ENCODE measurements at places on chromosomes 4 and X.

DNA sequence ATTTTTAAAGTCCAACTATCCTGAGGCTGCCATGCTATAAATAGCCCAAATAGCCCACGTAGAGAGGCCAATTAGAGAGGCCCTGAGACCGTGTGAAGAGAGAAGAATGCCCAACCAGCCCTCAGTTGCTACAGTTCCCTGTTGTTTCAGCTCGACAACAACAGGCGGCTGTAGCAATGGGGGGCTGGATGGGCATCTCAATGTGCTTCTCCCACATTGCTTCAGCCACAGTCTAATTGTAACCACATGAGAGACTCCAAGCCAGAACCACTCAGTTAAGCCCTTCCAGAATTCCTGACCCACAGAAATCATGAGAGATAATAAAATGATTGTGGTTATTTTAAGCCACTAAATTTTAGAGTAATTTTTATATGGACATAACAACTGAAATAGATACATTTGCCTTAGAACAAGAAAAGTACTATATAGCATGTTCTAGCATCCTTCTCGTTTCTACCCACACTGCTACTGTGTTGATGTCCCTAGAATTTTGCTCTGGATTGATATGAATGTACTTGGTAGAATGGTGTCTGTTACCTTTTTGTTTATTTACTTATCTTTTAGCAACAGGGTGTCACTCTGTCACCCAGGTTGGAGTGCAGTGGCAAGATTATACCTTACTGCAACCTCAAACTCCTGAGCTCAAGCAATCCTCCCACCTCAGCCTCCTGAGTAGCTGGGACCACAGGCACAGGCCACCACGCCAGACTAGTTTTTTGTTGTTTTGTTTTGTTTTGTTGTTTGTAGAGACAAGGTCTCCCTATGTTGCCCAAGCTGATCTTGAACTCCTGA, 436.4 kb downstream of the BCOR start:
- DNase-seq: no peak

GRCh38 chrX:150197388-150197787, 165.7 kb upstream of the MAMLD1 start:
- no peak for DNase-seq

DNA sequence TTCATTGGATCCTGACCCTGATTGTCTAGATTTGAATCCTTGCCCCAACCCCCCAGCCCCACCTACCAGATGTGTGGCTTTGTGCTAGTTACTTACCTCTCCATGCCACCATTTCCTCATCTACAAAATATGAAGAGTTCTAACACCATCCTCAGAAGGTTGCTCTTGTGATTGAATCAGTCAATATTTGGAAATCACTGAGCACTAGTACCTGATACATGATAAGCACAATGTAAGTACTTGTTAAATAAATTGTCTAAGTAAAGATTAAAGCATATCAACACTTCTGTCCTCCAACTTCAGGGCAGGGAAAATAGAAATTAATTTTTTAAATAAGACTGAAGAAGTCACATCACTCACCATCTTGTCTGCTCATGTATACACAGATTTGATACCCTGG, 249.6 kb upstream of the KLF3 start:
- no peak for DNase-seq

- DNase-seq: no peak
Observed at GRCh38 chr4:129167640-129168260, 71.8 kb downstream of the C4orf33 start.

GRCh38 chr4:38002451-38003071, 42.4 kb downstream of the PTTG2 start:
- DNase-seq: no peak

DNA sequence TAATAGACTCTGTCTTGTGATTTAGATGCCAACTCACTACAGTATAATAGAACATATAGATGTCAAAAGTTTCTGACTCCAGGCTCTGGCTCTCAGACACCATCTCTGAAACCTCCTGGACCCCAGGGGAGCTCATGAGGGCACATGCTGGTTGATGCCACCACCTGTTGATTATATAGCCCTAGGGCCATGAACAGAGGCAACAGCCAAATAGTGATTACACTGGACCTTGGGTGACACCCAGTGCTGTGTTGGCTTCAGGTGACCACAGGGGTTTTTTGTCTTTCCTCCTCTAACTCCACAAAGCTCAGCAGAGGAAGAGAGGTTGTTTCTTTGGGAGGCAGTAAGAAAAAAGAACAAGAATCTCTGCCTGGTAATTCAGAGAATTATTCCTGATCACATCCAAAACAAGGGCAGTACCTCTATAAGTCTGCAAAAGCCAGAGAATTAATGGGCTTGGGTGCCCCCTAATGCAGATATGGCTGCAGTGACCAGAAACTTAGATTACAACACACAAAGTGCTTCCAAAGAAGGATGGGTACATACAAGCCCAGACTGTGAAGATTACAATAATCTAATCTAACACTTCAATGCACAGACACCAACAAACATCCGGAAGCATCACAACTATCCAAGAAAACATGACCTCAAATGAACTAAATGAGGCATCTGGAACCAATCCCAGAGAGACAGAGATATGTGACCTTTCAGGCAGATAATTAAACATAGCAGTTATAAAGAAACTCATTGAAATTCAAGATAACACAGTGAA, 1920.6 kb downstream of the ARAP2 start:
- DNase-seq: no peak

GRCh38 chr4:142844782-142845181, 1.3 kb downstream of the INPP4B start:
- no peak for DNase-seq

- DNase-seq: no peak
Observed at GRCh38 chr4:22019676-22020075, 71.1 kb upstream of the KCNIP4 start.

GRCh38 chr4:138828926-138829325, 186.7 kb upstream of the NOCT start:
- DNase-seq: no peak

DNA sequence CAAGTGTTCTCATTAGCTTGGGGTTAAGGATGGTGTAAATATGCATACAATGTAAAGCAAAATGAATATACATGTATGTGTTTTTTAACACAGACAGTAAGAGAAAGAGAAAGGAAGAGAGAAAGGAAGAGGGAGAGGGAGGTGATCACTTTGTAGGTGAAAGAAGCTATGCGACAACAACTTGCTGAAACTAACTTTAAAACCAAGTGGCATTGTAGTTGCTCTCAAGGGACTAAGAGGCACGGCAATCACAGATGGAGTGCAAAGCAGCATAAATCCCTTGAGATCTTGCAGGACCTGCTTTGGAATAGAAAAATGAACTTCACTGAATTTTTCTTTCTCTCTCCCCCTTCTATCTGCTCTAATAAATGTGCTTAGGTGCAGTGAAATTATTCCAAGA, 1665.0 kb upstream of the TENM3 start:
- no peak for DNase-seq

DNA sequence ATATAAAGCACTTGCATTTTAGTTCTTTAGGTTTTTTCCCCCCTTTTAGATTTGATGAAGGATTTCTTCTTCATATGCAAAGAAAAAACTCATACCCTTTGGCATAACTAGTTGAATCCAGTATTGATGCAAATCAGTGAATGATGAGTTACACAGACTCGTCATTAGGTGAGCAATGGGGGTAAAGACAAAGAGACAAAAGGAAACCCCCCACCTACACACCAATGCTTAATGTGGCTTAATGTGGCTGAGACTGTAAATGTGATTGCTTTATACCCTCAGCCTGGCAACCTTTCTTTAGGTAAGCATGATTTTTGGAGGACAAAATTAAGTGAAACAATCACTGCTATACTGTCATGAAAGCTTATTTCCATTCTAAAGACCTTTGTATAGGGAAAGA, 39.5 kb downstream of the CD40LG start:
- DNase-seq: no peak

GRCh38 chr4:114487101-114487500, 111.5 kb upstream of the UGT8 start:
- no peak for DNase-seq

GRCh38 chrX:104707572-104707971, 141.6 kb downstream of the IL1RAPL2 start:
- no peak for DNase-seq

DNA sequence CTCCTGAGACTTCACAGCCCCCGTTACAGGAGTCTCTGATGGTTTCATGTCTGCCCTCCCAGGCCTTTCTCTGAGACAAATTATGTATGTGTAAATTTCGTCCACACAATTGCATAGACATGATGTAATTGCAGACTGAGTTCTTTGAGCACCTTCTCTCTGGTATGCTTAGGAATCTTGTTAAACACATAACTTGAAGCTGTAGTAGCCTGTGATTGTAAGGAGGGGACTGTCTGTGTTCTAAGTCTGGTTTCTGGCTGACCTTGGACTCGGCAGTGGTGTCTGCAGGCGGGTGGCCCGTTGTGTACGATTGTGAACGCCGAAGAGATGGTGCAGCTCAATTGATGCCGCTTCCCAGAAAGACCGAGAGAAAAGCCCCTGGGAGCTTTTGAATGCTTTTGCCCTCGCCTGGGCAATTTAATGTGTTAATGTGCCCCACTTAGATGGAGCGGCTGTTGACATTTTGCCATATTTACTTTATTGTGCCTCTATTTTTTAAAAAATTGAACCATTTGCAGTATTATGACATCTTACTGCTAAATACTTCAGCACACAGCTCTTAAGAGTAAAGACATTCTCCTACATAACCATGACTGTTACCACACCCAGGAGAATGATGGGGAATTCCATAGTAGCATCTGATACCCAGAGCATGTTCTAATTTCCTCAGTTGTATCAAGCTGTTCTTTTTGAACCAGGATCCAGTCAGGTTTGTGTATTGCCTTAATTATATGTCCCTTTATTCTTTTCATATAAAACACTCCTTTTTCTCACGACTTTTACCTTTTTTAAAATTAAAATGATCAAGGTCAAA, 58.4 kb upstream of the TADA2B start:
- DNase-seq: no peak

DNA sequence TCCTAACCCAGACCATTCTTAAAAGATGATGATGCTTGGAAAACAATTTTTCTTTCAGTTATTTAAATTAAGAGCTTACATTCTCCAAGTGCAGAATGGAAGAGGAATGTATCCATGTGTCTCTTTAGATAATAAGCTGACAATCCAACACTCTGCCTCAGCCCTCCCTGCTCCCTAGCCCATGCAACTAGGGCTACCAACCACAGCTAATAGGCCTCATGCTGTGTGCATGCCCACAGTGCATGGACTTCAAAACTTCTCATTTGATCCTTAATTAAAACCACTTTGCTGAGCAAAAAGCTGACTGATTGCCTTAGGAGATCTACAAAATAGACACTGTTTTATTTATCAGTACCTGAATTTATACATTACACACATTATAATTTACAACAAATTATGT, 473.9 kb downstream of the GALNTL6 start:
- no peak for DNase-seq

- DNase-seq: no peak
Observed at GRCh38 chr4:15964159-15964558, 1.2 kb upstream of the FGFBP2 start.

DNA sequence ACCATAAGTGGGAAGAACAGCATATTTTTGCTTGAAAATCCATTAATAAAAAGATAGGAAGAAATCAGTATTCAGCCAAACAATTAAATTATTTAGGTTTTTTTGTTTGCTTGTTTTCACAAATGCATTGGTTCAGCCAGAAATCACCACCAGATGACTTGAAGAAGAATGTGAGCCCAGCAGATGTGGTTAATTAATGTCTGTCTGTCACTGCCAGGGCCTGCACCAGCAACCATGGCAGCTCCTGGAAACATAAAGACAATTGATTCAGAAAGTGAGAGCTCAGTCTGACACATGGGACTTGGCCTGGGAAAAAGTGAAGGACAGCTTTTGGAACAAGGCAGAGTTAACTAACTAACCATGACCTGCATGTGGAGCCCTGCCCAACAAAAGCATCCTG, 74.0 kb downstream of the MAOB start:
- DNase-seq: no peak

GRCh38 chr4:53576676-53577372, 14.5 kb downstream of the LNX1 start:
- no peak for DNase-seq

DNA sequence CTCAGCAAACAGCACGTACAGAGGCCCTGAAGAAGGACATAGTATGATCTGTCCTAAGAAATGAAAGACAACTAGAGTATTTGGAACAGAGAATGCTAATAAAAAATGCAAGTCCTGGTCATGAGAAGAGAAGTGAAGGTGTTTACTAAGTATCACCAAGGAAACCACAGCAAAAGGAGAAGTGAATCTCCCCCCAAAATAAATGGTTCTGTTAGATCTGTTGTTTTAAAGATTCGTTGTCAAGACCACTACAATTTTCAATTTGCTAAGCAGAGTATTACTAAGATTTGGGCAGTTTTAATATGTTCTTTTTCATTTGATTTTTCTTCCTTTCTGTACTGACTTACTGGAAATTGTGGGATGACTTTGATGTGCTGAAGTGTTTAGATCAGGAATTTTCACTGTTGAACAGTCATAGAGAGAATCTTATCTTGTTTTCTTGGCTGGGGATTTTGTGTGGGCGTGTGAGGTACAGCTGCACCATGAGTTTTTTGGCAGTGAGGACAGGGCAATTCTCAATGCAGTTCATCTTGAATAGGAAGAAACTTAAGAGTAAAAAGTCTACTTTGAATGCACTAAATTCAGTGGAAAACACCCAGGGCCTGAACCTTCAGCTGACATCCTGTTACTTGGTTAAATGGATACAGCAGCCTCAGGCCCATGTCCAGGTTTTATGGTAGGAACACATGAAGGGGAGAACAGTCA, 132.2 kb downstream of the STIM2 start:
- DNase-seq: peak; percentile 55

- peak; percentile 34 for DNase-seq
Observed at GRCh38 chr4:126604268-126604867, 1028.4 kb upstream of the INTU start.

GRCh38 chr4:1367936-1368289, 20.9 kb downstream of the UVSSA start:
- peak; percentile 13 for DNase-seq

GRCh38 chr4:121978172-121978516, 26.3 kb upstream of the TRPC3 start:
- no peak for DNase-seq

DNA sequence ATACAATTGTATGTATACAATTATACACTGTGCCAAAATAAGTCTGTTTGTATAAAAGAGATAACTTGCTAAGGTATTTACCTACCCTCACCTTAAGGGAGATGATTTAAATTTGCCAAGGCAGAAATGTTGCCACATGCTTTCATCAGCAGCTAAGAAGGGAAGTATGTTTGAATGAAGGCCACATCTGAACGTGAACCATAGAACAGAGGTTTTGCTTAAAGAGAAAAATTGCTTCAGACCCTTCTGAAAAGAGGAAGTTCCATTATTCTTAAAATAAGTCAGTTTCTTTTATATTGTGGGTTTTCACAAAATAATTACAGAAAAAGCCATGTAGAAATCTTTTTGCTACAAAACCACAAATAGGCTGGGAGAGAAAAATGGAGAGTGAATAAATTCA, 621.5 kb upstream of the HTR2C start:
- DNase-seq: no peak

DNA sequence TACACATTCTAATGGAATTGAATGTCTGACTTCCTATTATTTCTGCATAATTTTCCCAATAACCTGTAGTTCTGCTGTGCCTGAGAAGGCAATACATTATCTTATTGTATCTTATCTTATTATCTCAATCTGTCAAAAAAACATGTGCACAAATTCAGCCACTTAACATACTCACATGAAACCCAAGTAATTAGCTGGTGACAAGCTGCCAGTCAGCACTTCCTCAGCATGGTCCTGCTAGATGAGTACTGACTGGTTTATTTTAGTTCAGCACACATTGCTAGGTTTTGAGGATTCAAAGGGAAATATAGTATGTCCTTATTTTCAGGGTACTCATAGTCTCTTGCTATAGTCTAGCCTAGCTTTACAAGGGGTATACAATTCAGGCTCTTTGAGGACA, 17.9 kb upstream of the FGG start:
- no peak for DNase-seq
